ENCODE measurements at places on chromosomes 6 and 20. TPM values are rescaled to one million over a fixed set of nuclear protein-coding genes. Genes with fewer than 3 reads are reported as not detected.

DNA sequence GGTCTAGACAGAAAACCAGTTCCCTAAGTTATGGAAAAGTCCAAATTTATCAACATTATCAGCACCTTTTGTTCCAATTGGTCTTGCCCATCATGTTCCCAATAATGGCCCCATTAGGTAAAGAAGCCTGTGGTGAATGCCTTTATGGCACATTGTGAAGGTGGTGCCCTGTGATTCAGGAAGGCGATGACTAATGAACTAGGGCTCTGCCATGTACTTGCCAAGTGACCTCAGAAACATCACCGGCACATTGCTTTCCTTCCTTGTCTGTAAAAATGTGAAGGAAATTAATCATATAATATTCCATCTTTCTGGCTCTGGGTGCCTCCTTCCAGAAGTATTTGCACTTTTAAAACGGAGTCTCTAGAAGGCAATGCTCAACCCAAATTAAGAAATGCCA is 132.3 kb downstream of the UNC5CL start:
- no peak for DNase-seq

DNA sequence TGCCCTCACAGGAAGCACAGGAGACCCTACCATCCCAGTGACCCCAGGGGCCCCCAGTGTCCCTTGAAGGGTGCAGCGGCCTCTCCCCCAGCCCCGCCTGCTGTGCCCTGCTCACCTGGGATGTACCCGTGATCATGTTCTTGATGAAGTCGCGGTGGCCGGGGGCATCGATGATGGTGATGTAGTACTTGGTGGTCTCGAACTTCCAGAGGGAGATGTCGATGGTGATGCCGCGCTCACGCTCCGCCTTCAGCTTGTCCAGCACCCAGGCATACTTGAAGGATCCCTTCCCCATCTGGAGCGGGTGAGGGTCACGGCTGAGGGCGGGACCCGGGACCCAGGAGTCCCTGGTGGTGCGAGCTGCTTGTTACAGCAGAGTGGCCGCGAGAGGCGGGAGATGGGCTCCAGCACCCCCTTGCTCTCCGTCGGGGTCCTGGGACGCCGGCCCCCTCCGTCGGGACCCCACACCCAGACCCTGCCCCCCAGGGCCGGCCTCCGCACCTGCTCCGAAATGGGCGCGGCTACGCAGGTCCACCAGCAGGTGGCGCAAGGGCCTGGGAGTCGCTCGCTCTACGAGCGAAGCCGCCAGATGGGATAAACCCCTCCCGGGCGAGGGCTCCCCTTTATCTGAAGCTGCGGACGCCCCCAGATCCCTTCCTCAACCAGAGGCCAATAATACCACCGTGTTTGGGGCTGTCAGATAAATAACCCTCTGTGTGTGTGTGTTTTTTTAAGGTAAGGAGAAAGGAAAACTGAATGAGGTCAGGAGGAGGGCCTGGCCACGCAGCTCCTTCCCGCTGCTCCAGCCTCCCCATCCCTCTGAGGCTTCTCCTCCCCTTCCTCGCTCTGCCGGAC is 2.9 kb downstream of the EEF1A2 start:
- DNase-seq = peak; percentile 68

DNA sequence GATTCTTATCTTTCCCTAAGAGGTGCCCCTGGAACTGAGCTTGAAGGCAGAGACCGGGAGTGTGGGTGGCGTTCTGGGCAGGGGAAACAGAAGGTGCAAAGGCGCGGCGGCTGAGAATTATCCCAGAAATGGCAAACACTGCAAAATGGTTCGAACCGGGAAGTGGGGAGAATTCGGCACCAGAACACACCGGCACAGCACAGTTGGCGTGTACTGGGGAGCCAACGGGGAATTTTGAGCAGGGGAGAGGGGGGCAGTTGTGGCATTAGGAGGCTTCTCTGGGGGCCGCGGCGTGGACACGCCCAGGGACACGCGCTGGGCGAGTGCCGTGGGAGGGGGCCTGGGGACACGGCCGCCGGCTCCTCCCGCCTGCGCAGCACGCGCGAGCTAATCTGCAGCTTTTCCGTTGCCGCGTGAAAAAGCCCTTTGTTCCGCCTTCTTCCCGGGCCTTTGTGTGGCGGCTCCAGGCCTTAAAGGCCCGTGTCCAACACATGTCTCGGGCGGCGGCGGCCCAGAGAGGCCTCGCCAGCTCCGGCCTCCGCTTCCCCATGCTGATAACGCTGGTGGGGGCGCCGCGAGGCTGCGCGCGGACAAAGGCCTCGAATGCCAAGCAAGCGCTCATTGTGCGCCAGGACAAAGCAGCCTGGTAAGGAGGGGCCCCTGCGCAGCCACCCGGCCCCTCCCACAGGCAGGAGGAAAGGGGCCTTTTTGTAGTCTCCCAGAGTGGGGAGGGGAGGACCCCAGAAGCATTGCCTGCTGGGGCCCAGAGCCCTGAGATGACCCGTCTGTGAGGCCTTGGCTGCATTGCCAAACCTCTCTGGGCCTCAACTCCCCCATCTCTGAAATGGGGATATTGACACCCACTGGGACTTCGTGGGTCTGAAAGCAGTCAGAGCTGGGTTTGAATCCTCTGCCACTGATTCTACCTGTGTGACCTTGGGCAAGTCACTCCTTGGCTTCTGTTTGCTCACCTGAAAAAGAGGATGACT is 82.8 kb downstream of the CD40 start:
- DNase-seq = no peak

GRCh38 chr6:11950109-11950508 is 62.0 kb upstream of the HIVEP1 start:
- DNase-seq = no peak

DNA sequence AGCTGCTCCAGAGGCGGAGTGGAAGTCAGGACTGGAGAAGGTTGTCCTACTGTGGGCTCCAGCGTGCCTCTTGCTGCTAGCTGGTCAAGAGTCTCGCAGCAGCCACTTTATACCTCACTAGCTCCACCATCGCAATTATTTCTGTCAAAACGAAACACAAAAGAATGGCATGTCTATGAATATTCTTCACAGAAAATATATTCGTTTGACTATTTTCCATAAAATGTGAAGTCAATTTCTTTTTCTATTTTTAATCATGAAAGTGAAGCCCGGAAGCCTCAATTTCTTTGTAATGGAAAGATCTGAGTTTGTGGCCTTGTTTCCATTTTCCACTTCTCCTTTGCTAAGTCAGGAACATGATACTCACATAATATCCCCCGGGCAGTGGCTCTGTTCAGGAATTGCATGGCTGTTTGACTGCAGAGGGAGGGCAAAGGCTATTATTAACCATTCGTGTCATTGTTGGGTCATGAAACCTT is 51.7 kb downstream of the DTD1 start:
- DNase-seq = no peak

- no peak for DNase-seq
Measured at GRCh38 chr6:137798846-137799245, 68.2 kb upstream of the TNFAIP3 start.

GRCh38 chr20:33262658-33263065 is 20.4 kb upstream of the BPIFB1 start:
- no peak for DNase-seq

GRCh38 chr20:56171087-56172012 is 77.2 kb upstream of the MC3R start:
- DNase-seq = no peak

DNA sequence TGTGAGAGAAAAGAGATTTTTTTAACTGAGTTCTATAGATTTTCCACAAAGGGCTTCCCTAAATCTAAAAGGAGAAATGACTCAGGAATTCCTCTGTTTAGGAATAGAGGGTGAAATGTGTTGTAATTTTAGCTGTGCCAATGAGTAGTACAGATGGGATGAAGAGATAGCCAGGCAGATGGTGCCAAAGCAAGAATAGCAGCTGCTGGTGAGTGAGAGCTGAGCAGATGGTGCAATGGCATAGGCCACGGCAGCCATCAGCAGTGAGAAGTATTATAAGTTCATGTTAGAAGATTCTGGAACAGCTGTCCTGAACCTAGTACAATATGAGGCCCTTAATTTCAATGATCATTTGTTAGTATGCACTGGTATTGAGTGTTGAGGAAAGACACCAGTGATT is 40.2 kb upstream of the CRISP1 start:
- DNase-seq = no peak

DNA sequence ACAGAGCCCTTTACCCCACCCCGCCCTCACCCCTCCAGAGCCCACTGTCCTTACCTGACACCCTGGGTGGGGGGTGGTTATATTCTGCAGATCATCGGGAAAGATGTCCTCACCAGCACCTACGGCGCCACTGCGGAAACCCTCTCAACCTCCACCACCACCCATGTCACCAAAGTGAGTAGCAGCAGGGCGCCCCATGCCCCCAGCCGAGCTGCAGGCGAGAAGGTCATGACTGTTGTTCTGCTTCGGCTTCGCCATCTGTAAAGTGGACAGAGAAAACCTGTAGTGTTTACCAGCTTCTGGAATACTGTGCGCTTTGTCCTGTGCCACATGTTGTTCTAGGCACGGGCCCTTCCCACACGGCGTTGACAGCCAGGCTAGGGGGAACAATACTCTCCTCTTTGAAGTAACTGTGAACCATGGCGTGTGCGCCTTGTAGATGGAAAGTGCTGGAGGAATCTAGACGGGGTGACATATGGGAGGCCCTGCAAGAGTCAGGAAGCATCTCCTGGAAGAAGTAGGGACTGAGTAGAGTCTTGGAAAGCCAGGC is 16.5 kb upstream of the AAR2 start:
- no peak for DNase-seq

DNA sequence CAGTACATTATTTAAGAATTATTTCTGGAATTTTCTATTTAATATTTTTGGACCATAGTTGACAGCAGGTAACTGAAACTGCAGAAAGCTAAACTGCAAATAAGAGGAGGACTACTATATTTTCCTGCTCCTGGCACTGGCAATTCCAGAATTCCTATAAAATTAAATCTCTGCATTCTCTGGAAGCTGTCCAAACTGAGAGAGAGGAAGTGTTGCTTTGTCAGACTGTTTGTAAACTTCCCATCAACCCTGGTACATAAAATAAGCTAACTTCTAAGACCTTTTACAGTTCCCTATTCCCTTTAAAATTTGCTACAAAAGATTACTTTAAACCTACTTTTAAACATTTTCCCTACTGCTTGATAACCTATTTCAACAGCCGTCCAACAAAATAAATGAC is 196.1 kb upstream of the RUNX2 start:
- no peak for DNase-seq

GRCh38 chr6:53961679-53962370 is 149.4 kb upstream of the MLIP start:
- no peak for DNase-seq

- no peak for DNase-seq
Measured at GRCh38 chr6:5840734-5841390, 165.9 kb downstream of the NRN1 start.

- DNase-seq = no peak
Measured at GRCh38 chr6:40398810-40399477, 188.2 kb downstream of the LRFN2 start.

- no peak for DNase-seq
Measured at GRCh38 chr6:168060521-168060931, 18.5 kb downstream of the FRMD1 start.

DNA sequence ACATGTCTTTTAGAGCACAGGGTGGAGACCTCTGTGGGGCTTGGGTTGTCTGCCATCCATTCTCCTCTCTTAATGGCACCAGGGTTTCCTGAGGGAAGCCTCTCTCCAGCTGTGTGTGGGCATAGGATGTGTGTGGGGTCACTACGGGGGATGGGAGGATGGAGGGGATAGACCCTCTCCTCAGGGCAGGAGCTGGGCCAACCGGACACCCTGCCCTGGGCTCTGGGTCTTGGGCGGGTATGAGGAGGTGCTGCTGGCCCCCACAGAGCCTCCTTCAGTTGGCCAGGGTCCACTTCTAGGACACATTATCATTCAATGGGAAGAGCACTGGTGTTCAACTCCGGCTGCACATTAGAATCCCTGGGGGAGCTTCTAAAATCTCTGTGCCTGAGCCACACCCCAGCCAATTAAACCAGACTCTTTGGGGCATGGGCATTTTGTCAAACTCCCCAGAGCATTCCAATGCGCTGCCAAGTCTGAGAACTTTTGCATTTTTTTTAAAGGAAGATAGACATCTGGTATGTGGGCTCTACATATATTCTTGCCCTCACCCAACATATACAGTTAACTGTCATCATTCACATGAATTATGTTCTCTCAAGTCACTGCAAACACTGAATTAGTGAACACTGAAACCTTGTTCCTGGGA is 38.5 kb downstream of the TRAM2 start:
- DNase-seq = no peak

- DNase-seq = no peak
Measured at GRCh38 chr6:146582857-146583256, 15.9 kb upstream of the ADGB start.

GRCh38 chr6:160344271-160344670 is 3.9 kb upstream of the SLC22A3 start:
- no peak for DNase-seq

DNA sequence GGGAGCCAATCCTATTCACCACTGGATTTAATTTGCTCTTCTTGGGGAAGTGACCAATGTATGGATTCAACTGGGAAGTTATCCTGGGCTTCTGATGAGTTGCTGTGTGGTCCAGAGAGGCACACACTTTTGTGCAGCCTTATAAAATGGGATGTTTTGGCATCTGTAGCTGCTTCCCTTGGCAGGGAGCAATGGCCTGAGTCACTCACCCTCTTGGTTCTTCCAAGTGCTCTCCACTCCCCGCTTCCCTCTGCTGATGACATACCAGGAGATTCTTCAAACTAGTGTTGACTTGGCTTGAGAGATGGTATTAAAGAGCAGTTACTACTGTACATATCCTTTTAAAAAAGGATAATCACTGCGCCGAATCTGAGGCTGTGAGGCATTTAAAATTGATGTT is 105.8 kb downstream of the JARID2 start:
- no peak for DNase-seq

- DNase-seq = no peak
Measured at GRCh38 chr6:138991206-138991605, 3.2 kb upstream of the REPS1 start.

DNA sequence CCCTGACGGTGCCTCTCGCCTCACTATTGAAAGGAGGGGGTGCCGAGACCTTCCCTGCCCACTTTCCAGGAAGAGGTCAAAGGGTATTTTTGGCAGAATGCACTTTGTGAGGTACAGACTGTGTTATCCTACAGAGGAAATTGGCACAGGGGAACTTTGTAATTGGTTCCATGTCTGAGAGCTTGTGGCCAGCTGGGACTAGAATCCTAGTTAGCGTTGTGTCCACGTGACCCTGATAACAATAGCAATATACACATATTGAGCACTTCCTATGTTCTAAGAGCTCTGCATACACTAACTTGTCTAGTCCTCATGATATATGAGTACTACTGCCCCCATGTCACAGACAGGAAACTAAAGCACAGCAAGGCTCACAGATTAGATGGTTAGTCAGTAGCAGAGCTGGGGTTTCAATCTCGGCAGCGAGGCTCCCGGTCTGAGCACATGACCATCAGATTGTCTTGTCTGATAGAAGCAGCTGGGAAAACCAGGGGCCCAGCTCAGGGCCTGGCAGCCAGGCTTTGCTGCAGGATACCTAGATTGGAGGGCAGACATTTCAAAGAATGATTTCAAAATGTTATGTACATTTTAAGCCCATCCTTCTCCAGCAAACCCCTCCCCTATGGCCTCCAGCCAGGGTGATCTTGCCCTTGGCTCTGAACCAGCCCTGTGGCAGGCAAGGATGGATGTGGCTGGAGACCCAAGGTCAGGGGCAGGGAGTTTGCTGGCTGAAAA is 1.4 kb downstream of the MAPK13 start:
- no peak for DNase-seq

The BPIFB2 gene
- 0.29 TPM for total RNA-seq

The GHRH gene
- total RNA-seq = not detected

The CCR6 gene
- total RNA-seq = 15.0 TPM

The FAM209A gene
- total RNA-seq = 5.6 TPM

The PRPH2 gene
- total RNA-seq = not detected

The C6orf58 gene
- total RNA-seq = not detected

The MAPK13 gene
- total RNA-seq = 45.6 TPM

The SLC22A16 gene
- not detected for total RNA-seq

The RAET1L gene
- not detected for total RNA-seq

The SOX4 gene
- 1.5 TPM for total RNA-seq

The MUC22 gene
- total RNA-seq = not detected

The RIPOR2 gene
- 441 TPM for total RNA-seq
